RWPE2 (cell line): ENCODE measurements at places on chromosomes 16 and 17.

GRCh38 chr17:44352828-44353671 is 7.9 kb downstream of the GRN start:
- peaks cover 9% of the 10 kb centered on the region for H3K4me1 ChIP-seq
- peaks cover 24% of the 10 kb centered on the region; the same call in 1 of the 2 replicates for H3K36me3 ChIP-seq

- H3K27ac ChIP-seq: peak overlapping the region; percentile 93
Observed at GRCh38 chr17:2955931-2956582, 107.3 kb downstream of the OR1D5 start.

DNA sequence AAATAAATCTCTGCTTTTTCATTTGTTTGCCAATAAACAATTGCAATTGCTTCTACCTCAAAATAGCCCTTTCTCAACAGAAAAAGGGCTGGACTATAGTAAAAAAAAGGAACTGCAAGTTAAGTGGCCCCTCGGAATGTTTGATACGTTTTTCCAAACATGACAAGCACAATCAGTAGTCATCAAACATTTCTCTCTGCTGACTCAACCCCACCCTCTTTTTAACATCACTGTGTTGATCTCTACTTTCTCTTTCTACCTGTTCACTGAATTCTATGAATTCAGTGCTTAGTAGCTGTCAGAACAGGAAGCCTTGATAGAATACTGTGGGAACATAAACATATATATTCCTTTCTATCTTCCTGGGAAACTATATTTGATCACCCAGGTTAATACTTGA is 116.5 kb upstream of the AXIN2 start:
- peaks cover 3% of the 10 kb centered on the region for H3K4me1 ChIP-seq
- no peak overlapping the region for H3K27ac ChIP-seq
- no peak overlapping the region for H3K4me3 ChIP-seq
- no peaks in the 10 kb centered on the region for H3K27me3 ChIP-seq

DNA sequence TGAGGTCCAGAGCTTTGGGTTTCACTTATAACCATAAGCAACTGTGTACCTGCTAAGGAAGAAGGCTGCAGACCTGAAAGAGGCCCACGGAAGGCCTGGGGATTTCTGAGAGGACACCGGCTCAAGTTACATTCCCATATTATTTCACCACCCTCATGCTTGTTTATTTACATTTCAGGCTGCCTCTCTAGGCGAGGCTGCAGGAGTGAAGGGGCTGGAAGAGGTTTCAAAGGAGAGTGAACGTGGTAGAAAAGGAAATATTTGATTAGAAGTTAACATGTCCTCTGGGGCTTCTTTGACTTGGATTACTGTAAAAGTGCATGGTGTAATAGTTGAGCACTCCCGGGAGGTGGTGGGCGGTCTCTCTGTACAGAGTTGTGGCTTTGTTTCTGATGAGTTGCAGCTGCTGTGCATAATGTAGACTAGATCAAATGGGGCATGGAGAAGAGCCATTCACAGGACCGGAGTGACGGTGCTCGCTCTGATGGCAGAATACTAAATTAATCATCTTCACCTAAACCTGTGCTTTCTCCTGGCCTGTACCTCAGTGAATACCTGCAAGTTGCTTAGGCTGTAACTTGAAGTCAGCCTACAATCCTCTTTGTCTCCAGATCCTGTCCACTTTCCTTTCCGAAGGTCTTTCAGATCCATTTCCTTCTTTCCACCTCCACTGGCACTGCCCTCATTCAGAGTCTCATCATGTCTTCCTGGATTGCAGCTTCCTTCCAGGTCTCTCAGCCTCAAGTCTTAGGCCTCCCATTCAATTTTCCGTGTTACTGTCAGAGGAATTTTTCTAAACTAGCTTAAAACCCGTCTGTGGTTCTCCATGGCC is 1.9 kb upstream of the CPD start:
- no peak for DNase-seq
- no peak overlapping the region for H3K27ac ChIP-seq
- H3K4me3 ChIP-seq: no peak overlapping the region
- no peaks in the 10 kb centered on the region for H3K27me3 ChIP-seq
- no peaks in the 10 kb centered on the region; the same call in 1 of the 2 replicates for H3K36me3 ChIP-seq
- peaks cover 21% of the 10 kb centered on the region for H3K4me1 ChIP-seq

DNA sequence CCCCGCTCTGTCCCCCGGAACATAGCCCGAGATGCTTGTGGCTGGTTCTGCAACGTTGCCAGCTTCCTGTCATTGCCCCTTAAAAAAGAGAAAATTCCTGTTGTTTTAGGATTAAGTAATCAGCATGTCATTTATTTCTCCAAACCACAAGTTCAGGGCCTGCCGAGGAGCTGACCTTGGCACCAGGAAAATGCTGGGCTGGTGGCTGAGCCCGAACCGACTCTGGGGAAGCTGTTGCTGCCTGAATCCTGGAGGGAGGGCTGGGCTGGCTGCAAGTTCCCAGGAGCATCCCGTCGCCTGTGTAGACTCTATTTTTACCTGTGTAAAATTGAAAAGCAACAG is 130.9 kb upstream of the FOXF1 start:
- H3K4me3 ChIP-seq: no peak overlapping the region
- H3K36me3 ChIP-seq: no peaks in the 10 kb centered on the region
- no peak for DNase-seq
- no peak overlapping the region for H3K27ac ChIP-seq
- no peaks in the 10 kb centered on the region for H3K4me1 ChIP-seq
- H3K27me3 ChIP-seq: no peaks in the 10 kb centered on the region
